ENCODE measurements at places on chromosomes 13 and 19.
A peak's percentile ranks its signal among the peaks of the same experiment; 100 is the strongest.

DNA sequence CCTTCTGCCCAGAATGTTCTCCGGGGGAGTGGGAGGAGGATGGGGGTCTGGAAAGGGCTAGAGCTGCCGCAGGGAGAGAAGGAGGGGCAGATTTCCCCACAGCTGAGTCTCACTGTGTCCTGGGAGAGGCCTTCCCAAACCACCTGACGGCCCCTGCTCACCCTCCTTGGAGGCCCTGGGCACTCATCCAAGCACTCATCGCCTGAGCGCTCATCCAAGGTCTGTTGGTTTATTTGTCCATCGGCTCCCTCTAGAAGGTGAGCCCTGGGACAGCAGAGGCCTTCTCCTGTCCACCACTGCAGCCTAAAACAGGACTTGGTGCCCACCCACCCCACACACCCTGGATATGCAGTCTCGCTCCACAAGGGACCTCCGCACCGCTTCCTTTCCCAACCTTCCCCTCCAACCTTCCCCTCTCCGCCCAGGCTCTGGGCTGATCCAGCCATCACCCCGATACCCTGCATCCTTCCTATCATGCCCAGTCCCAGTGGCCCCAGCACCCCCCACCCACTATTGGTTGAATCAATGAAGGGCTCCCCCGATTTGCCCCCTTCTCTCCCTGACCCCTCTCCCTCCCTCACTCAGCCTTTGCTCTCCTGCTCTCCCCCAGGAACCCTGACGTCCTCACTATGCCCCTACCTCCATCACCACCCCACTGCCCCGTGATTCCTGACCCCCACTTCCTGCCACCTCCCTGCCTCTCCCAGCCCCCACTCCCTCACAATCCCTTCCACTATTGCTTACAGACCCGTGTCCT is 1.7 kb downstream of the UBXN6 start:
- peak; percentile 65 for DNase-seq

GRCh38 chr19:7705387-7706187 is 3.7 kb upstream of the FCER2 start:
- no peak for DNase-seq

DNA sequence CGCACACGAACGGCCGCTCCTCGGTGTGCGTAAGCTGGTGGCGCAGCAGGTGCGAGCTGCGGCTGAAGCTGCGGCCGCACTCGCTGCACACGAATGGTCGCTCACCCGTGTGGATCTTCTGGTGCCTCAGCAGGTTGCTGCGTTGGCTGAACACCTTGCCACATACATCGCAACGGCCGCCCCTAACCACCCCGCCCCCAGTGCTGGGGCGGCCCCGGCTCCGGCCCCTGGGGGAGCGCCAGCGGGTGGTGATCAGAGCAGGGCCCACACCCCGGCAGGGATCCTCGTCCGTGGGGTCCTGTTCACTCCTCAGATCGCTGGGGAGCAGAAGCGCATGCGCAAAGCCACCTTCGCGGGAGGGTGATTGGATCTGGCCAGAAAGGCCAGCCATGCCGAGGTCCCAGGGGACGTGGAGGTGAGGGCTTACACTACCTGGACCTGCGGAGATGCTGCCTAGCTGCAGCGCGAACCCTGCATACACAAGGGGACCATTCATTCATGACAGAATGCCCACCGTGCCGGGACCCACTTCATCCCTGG is 4.7 kb upstream of the UBE2M start:
- no peak for DNase-seq

- DNase-seq: no peak
Observed at GRCh38 chr13:24196593-24197197, 36.2 kb downstream of the SPATA13 start.

DNA sequence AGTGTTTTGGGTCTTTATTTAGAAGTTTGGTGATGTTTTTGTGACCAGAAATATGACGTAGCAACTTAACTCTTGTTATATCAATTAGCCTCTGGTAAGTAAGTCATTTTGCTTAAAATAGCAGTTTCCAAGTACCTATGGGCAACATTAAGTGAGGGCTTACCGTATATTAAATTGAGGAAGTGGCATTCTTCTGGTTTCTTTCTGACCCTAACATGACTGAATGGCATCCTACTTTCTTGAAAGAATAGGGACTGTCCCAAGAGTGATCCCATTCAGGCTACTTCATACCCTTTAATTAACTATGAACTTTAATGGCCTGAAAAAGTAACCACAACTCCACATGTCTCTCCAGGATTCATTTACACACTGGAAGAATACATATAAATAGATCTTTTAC is 106.6 kb downstream of the MZT1 start:
- DNase-seq: no peak

DNA sequence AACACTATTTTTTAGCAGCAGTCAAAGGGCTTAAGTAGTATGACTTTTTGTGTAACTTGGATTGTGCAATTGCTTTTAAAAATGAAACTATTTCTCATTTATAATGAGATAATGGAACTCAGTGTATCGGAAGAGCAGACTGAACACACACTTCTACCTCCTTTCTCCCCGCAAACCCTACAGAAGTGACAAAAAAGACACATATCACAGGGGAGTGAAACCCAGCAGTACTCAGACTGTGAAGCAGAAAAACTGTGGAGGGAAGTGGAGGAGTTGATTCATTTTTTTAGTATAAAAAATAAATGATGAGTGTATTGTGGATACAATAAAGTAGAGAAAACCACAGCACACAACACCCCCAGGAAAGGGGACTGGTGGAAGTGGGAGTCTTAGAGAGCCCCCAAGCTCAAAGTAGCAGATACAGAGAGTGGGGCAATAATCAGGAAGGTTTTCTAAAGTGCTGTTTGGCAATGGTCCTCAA is 9.7 kb downstream of the LPAR6 start:
- no peak for DNase-seq

DNA sequence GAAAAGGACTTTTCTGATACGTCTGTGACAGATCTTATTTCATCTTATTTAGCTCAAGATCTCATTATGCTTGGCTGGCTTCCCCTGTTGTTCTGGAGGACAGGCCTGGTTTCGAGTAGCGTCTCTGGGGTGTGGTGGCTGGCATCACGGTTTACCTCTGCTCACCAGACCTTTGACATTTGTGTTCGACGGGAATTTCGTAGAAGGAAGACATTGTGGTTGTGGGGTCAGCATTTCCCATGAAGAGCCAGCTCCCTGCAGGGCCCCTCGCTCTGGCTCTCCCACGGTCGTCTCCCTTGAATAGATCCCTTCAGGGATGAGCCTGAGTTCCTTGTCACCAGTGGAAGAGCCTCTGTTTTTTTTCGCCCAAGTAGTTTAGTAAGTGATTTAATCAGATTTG is 78.6 kb upstream of the TEX29 start:
- DNase-seq: no peak

DNA sequence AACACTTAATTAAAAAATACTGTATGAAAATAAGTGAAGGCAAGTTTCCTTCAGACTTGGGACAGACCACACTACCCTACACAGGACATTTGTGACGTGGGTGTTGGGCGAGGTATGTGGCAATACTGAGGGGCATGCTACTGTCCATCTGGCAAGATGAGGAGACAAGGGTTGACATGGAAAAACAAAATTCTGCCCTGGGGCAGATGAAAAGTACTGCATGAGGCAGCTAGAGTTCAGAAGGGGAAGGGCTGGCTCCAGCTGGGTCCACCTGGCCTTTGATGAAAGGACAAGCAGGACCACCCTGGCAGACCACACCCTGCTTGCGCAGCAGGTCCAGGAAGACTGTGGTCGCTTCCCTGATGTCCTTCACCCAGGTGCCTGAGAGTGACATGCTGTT is 43.2 kb downstream of the LATS2 start:
- no peak for DNase-seq

GRCh38 chr19:728011-728410 is 19.3 kb downstream of the PALM start:
- no peak for DNase-seq

- DNase-seq: no peak
Observed at GRCh38 chr19:45477713-45478453, 10.1 kb downstream of the FOSB start.

- peak; percentile 47 for DNase-seq
Observed at GRCh38 chr19:46670813-46671212, 9.8 kb upstream of the DACT3 start.

DNA sequence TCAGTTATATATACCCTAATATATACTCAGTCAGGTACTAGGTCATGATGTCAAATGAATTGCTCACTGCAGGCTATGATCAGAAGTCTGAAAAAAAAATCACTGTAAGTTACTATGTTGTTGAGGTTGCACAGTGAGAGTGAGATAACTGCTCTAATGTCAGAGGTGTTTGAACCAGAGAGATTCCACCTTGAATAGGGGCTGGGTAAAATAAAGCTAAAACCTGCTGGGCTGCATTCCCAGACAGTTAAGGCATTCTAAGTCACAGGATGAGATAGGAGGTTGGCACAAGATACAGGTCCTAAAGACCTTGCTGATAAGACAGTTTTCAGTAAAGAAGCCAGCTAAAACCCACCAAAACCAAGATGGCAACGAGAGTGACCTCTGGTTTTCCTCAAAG is 10.2 kb downstream of the EPSTI1 start:
- DNase-seq: no peak

- DNase-seq: peak; percentile 22
Observed at GRCh38 chr13:112664501-112665203, 25.2 kb upstream of the ATP11A start.

- DNase-seq: no peak
Observed at GRCh38 chr19:288911-289310, 2.3 kb downstream of the PLPP2 start.

- no peak for DNase-seq
Observed at GRCh38 chr13:104650431-104650830, 1584.2 kb upstream of the SLC10A2 start.

DNA sequence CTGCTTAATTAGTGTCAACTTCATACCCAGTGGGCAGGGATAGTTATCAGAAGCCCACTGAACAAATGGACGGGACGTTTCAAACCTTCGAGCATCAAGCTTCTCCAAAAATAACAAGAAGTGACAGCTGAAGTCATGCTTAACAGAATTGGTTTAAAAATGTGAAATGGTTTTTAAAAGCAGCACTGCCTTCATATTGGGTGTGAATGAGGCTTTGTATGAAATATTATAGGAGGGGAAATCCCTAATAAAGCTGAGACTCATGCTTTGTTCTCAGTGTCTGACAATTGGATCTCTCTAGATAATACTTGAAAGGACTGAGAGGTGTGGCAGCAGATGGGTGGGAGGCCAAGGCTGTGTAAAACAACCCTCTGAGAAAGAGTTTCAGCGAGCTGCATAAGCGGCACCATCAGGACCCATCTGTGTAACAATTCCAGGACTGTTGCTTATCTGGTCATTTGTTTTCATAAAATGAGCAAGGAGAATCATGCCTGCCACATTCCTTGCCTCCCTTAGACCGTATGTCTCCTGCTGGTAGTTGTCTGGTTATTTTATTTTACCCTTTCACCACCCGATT is 667.7 kb downstream of the DIAPH3 start:
- no peak for DNase-seq

DNA sequence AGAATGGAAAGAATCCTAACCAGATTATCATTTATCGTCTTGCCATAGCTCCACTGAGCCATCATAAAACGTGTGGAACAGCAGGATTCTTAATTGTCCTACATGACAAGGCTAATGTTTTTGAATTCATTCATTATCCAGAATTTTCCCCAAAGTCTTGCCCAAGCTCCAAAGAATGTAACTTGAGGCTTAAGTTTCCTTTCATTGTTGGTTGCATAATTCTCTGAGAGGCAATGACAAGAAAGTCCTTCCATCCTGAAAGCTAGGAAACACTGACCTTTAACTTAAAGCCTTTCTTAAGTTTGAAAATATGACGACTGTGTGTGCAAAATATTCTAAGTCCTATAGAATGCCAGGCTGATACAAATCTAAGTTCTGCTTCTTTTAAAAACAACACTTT is 546.1 kb downstream of the SUCLA2 start:
- peak; percentile 28 for DNase-seq

GRCh38 chr13:81987159-81987558 is 1646.2 kb upstream of the SPRY2 start:
- DNase-seq: no peak
